RPMI7951 (cell line): ENCODE measurements at places on chromosomes 1 and 21.

- DNase-seq, result no peak
Observed at GRCh38 chr1:234841281-234841680, 231.3 kb upstream of the IRF2BP2 start.

DNA sequence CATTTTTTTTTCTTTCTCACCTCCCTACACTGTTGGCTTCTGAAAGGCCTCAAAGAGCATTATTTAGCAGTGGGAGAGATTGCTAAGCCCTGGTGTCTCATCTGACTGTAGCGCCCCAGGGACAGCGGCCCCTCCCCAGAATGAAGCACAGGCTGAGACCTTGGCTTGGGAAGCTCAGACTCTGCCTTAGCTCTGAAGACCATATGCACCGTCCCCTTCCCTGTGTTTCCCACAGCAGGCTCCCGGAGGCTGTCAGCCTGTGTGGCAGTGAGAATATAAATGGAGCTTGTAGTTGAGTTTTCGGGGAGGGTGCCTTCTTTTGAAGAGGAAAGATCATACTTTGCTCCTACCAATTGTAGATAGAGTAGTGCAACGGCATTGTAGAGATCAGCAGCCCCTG, 25.3 kb downstream of the SMYD2 start:
- no peak for DNase-seq

DNA sequence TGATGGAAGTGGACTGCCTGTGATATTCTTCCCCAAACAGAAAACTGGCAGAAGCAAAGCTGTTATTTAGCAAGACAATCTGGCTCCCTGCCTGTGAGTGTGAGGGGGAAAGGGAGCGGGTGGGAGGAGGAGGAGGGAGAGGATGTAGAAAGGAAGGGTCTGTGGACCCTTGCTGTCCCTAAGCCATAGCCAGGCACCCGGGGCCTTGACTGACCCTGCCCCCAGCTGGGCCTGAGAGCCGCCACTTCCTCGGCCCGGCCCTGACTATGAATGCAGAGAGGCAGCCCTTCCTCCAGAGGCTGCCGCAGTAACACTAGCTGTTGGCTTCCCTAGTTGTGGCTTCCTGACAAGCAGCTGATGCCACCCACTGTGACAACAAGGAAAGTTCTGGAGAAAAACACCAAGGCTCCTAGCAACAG, 13.9 kb downstream of the PLA2G2F start:
- no peak for DNase-seq

DNA sequence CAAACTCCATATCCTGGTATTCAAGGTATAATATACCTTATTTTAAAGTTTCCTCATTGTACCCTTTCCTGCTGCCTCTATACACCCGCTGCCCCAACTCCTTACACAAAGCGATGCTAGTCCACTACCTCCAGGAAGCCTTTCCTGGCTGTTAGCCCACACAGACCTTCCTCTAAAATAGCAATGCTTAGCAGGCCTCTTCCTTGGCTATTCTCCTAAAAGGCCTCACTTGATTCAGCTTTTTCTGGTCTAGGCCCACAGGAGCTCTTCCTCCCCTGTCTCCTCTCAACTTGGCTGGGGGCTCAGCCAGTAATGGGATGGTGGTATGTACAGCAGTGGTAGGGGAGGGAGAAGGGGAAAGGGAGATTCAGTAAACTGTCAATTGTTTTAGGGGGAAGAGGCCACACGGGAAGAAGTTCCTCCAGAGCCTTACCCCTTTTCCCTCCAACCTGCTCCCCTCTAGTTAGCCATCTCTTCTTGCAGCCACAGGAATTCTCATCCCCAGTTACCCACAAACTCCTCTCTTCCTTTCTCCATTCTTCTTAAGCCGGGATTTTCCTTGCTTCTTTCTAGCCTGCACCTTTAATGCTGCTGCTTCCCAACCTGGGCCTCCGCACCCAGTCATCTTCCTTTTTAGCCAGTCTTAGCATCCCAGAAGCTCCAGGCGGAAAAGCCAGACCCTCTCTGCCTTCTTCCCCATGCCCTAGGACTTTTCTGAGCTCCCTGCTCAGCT, 2.6 kb downstream of the LRRC41 start:
- DNase-seq, result no peak

GRCh38 chr1:162026881-162027280, 3.2 kb upstream of the OLFML2B start:
- DNase-seq, result no peak

GRCh38 chr21:31922881-31923280, 50.1 kb downstream of the HUNK start:
- no peak for DNase-seq

GRCh38 chr1:9298282-9298681, 5.6 kb downstream of the SPSB1 start:
- DNase-seq, result no peak

DNA sequence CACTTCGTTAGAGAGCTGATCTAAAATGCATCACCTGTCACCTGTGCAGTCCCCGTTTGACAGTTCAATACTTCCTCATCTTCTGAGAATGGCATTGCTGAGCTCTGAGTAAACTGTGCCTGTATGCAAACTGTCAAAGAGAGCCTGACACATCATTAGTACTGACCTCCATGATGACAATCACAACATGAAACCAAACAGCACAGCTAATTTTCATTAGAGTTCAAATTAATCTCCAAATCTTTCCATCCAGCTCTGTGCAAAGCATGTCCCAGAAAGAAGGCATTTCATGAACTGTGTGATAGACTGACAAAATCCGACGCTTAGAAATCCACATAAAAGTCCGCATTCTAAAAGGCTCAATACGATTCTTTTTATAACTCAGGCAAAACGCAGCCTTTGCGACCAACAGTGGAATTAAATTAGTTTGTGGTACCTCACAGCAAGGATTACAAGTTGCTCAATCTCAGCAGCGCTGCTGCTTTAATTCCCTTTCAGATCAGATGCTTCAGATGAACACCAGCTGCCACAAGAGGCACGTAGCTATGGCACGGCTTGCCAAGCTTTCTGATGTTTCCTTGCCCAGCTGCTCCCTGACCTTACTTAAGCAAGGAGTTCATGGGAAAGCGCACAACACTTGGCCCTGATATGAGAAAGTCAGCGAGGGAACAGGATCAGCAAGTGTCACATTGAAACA, 765.5 kb upstream of the PRMT6 start:
- DNase-seq, result no peak
